Upper lobe of right lung (tissue), 1 donor: ENCODE measurements at places on chromosomes 12 and 14. TPM values are rescaled to one million over a fixed set of nuclear protein-coding genes. Genes with fewer than 3 reads are reported as not detected.

- no peak overlapping the region for H3K27ac ChIP-seq
- H3K4me1 ChIP-seq: no peaks in the 10 kb centered on the region
- no peaks in the 10 kb centered on the region for H3K36me3 ChIP-seq
- no peaks in the 10 kb centered on the region for H3K27me3 ChIP-seq
Measured at GRCh38 chr14:73829526-73830431, 21.9 kb upstream of the PTGR2 start.

- peak; percentile 6 for DNase-seq
- H3K36me3 ChIP-seq: no peaks in the 10 kb centered on the region
- no peaks in the 10 kb centered on the region for H3K4me1 ChIP-seq
Measured at GRCh38 chr14:99331811-99332210, 59.8 kb upstream of the BCL11B start.

DNA sequence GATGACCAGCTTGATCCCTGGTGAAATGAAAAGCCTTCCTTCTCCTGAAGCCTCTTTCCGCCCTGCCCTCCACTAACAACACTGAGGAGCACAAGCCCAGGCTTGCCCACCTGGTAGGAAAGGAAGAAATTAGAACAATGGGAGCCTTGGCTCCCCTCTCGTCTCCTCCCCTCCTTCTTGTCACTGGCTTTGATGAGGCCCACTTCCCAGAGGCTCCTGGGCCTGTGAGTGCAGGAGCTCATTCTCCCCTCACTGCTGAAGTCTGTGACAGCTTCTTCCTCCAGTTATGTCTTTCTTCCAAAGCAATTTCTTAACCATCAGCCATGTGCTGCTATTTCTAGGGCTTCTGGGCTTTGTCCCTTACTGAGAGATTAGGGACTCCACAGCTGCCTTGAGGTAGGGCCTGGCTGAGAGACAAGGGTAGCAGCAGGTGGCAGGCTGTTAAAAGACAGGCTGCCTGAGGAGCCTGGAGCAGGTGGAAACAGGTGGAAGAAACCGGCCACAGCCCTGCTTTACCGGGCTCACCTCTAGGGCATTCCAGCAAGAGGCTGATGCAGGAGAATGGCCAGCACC is 53.6 kb upstream of the SRSF5 start:
- H3K27me3 ChIP-seq: no peaks in the 10 kb centered on the region
- no peak for DNase-seq
- peak overlapping the region; percentile 79 for H3K27ac ChIP-seq
- peaks cover 69% of the 10 kb centered on the region for H3K4me1 ChIP-seq
- no peak overlapping the region for H3K4me3 ChIP-seq
- peaks cover 27% of the 10 kb centered on the region for H3K36me3 ChIP-seq

GRCh38 chr12:91877022-91877421 is 268.6 kb downstream of the BTG1 start:
- no peak overlapping the region for H3K4me3 ChIP-seq
- H3K4me1 ChIP-seq: peaks cover under 1% of the 10 kb centered on the region
- no peaks in the 10 kb centered on the region for H3K36me3 ChIP-seq
- peak; percentile 65 for DNase-seq

DNA sequence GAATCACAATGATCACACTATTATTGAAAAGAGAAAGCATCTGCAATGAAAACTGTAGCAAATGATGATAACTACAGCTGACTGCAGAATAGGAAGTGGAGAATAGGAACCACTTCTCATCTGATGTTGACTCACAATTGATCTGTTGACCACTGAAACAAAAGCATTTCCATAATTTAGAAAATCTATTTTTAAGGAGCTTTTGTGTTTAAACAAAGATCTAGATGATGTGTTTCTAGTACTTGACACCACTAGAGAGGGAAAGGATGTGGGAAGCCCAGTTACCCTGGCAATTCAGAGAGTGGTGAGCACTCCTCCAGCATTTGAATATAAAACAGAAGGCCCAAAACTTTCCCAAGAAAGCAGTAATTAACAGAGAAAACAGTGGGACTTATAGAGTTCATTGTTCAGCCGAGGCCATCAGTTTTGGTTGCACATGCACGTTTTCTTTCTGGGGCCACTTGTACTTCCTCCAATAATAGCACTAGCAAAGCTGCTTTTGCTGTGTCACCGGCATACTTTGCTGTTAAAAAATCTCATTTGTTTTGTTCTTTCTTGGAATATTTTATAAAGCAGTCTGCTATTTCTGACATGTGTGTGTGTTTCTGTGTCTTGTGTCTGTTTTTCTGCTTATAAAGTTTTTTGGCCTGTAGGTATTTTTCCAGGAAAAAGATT is 76.1 kb upstream of the HECTD1 start:
- H3K27ac ChIP-seq: peak overlapping the region; percentile 44
- no peak overlapping the region for H3K4me3 ChIP-seq
- no peaks in the 10 kb centered on the region for H3K4me1 ChIP-seq
- H3K27me3 ChIP-seq: no peaks in the 10 kb centered on the region
- DNase-seq: no peak

DNA sequence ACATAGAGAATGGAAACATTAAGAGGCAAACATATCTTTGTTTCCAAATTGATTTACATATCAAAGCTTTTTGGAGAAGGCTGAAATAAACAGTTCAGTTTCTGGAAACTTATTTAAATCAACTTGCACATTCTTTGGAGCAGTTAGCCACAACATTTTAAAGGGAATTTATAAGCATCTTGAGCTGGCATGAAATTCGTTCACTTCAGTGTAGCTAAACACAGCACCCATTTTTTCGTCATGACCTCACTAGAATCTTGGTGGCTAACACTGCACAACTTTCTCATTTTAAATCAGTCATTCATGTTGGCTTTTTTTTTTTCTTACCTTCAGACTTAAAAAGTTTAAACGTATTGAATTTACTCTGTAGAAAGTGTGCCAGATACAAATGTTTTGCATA is 1139.9 kb upstream of the FLRT2 start:
- no peak overlapping the region for H3K4me3 ChIP-seq
- H3K27ac ChIP-seq: no peak overlapping the region
- H3K27me3 ChIP-seq: no peaks in the 10 kb centered on the region
- no peaks in the 10 kb centered on the region for H3K36me3 ChIP-seq
- DNase-seq: no peak

- no peak overlapping the region for H3K4me3 ChIP-seq
- H3K27ac ChIP-seq: no peak overlapping the region
- no peaks in the 10 kb centered on the region for H3K27me3 ChIP-seq
- no peak for DNase-seq
- peaks cover 10% of the 10 kb centered on the region for H3K4me1 ChIP-seq
Measured at GRCh38 chr14:31510222-31510621, 22.4 kb upstream of the GPR33 start.

- no peak overlapping the region for H3K27ac ChIP-seq
- no peaks in the 10 kb centered on the region for H3K27me3 ChIP-seq
- no peaks in the 10 kb centered on the region for H3K4me1 ChIP-seq
- no peaks in the 10 kb centered on the region for H3K36me3 ChIP-seq
- H3K4me3 ChIP-seq: no peak overlapping the region
Measured at GRCh38 chr12:64320611-64321010, 69.9 kb downstream of the C12orf56 start.

GRCh38 chr14:45201905-45202304 is 51.1 kb downstream of the MIS18BP1 start:
- H3K36me3 ChIP-seq: peaks cover 34% of the 10 kb centered on the region
- H3K27ac ChIP-seq: no peak overlapping the region
- H3K4me1 ChIP-seq: no peaks in the 10 kb centered on the region
- no peak overlapping the region for H3K4me3 ChIP-seq
- no peak for DNase-seq
- no peaks in the 10 kb centered on the region for H3K27me3 ChIP-seq

GRCh38 chr12:47022296-47022695 is 57.1 kb upstream of the PCED1B start:
- H3K4me1 ChIP-seq: no peaks in the 10 kb centered on the region
- H3K4me3 ChIP-seq: no peak overlapping the region
- no peak for DNase-seq
- H3K27ac ChIP-seq: no peak overlapping the region

GRCh38 chr12:111196532-111196931 is 172.4 kb downstream of the PHETA1 start:
- H3K27ac ChIP-seq: no peak overlapping the region
- H3K4me1 ChIP-seq: no peaks in the 10 kb centered on the region
- no peaks in the 10 kb centered on the region for H3K36me3 ChIP-seq
- no peak overlapping the region for H3K4me3 ChIP-seq
- DNase-seq: no peak

DNA sequence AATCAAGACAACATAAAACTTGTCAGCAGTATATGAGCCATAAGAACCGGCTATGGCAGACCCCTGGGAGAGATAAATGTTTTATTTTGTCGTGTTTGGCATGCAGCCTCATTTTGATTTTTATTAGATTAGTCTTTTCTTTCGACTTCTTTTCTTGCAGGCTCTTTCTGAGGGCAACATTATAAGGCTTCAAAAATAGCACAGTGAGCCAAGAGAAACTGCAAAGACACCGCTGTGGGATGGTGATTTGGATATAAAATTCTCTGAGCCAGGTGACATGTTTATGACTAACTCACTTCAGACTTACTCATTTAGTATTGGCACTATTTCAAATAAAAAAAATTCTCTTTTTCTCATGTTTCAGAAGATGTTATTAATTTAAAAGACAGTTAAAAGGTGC is 96.8 kb upstream of the PKP2 start:
- H3K4me1 ChIP-seq: no peaks in the 10 kb centered on the region
- no peaks in the 10 kb centered on the region for H3K27me3 ChIP-seq
- no peak overlapping the region for H3K27ac ChIP-seq
- no peak for DNase-seq

DNA sequence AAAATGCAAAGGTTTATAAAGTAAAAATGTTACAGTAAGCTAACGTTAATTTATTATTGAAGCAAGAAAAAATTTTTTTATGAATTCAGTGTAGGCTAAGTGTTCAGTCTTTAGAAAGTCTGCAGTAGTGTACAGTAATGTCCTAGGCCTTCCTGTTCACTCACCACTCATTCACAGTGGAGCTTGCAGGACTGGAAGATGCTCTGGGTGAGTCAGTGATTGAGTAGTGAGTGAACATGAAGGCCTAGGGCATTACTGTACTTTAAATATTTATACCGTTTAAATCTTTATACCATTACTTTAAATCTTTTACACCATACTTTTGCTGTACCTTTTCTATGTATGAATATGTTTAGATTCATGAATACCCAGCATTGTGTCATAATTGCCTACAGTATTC is 120.3 kb upstream of the SLC38A4 start:
- no peaks in the 10 kb centered on the region for H3K36me3 ChIP-seq
- no peaks in the 10 kb centered on the region for H3K4me1 ChIP-seq
- no peaks in the 10 kb centered on the region for H3K27me3 ChIP-seq

DNA sequence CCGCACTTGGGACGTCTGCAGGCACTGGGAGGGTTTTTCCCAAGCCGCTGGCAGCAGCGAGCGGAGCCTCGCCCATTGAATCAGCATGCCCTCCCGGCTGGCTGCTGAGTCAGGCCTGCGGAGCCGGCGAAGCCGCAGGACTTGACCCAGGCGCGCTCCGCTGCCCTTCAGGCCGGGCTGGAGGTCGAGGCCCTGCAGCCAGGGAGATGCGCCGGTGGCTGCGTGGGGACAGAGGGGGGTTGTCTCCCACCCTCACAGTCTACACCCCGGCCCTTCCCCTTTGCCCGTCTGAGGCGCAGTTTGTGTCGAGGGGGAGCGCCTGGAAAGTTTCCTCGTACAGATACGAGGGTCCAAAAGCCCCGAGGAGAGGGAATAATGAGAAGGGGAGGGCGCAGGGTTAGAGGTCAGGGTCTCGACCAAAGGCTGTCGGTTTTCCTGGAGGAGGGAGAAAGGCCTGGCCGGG is 759 bp upstream of the KLC1 start:
- H3K27me3 ChIP-seq: no peaks in the 10 kb centered on the region
- DNase-seq: peak; percentile 90
- peak overlapping the region; percentile 96 for H3K4me3 ChIP-seq
- H3K36me3 ChIP-seq: no peaks in the 10 kb centered on the region

- no peak overlapping the region for H3K4me3 ChIP-seq
- peaks cover 8% of the 10 kb centered on the region for H3K4me1 ChIP-seq
- H3K27me3 ChIP-seq: no peaks in the 10 kb centered on the region
- H3K36me3 ChIP-seq: no peaks in the 10 kb centered on the region
- DNase-seq: no peak
- no peak overlapping the region for H3K27ac ChIP-seq
Measured at GRCh38 chr12:25387732-25388050, 137.0 kb upstream of the KRAS start.

DNA sequence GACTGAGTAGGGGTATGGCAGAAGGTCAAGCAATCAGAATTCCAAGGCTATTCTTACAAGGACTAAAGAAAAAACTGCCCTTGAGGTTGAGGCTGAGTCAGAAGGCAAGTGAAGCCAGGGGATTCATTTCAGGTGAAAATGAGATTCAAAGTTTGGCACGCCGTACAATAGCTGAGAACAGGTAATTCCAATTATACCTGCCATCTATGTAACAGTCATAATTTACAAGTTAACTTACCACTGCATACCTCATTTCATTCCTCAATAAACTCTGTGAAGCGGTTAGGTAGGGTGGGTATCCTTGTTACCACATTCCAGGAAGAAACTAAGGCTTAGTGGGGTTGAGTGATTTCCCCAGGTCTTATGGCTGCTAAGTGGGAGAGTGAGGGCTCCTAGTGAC is 64.1 kb downstream of the STON2 start:
- no peak for DNase-seq
- no peak overlapping the region for H3K4me3 ChIP-seq
- H3K36me3 ChIP-seq: no peaks in the 10 kb centered on the region
- H3K27me3 ChIP-seq: no peaks in the 10 kb centered on the region

DNA sequence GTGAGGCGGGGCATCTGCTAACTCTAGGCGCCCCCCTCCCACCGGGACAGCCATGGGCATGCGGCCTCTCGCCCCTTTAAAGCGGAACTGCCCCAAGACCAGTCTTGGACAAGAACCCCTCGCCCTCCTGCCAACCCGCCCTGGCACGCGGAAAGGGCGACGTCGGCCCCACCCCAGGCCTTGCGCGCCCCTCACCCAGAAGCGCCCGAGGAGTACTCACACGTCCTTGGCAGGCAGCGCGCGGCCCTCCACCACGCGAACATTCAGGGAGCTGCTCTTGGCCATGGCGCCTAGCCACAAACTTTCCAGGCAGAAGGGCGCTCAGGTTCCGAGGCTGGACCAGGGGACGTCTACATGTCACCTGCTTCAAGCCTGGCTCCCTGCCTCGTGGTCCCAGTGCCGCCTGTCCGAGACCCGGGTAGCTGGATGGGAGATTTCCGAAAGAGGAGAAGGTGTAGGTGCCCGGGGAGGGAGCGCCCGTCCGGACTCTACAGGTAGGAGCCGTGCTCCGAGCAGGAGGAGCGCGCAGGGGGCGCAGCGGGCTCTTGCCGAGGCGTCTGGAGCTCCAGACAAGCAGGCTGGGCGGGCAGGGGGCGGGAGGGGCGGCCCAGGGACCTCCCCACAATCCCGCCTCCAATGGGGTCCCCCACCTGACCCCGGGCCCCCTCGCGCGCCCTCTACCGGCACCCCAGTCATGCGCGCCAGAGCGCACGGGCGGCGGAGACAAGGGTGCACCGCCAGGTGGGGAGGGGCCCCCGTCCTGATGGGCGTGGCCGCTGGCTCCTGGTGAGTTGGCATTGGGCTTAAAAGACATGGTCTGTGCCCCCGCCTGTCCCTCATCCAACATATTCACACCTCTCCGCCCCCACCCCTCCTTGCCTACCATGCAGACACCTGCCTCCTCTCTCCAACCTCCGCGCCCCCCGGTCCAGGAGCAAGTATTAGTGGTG is at the start of gene RASAL1:
Gene RASAL1 (minus strand): TSS at position 584 of the 950 bp plus-strand sequence. CDS start 299 bp downstream, at position 285.
- H3K27me3 ChIP-seq: peaks cover 21% of the 10 kb centered on the region
- no peak for DNase-seq
- H3K27ac ChIP-seq: no peak within 1 kb of the TSS
- H3K4me1 ChIP-seq: no peaks in the 10 kb centered on the region
- no peaks in the 10 kb centered on the region for H3K36me3 ChIP-seq

Gene FERMT2
- total RNA-seq: 103 TPM

Gene CMKLR1
- total RNA-seq: 29.1 TPM

Gene WNT5B
- 2.3 TPM for total RNA-seq

Gene PTGER2
- 5.3 TPM for total RNA-seq

Gene CEBPE
- total RNA-seq: not detected

Gene RFLNA
- total RNA-seq: 1.0 TPM

Gene TTC6
- total RNA-seq: 7.9 TPM

Gene P2RX2
- total RNA-seq: 0.55 TPM

Gene GARIN6
- not detected for total RNA-seq
